Activated CD4-positive, CD25-positive, alpha-beta regulatory T cell treated with anti-CD3 and anti-CD28 coated beads, Interleukin-2, amount 50 U/mL, for 72 hours (primary cell): ENCODE measurements at places on chromosomes 11 and 22.

- DNase-seq = peak; percentile 64
Observed at GRCh38 chr11:69915501-69916250, 96.5 kb upstream of the FGF3 start.

GRCh38 chr11:110645253-110645652 lies 67.0 kb downstream of the ARHGAP20 start:
- no peak for DNase-seq

- DNase-seq = no peak
Observed at GRCh38 chr11:102633385-102634026, 8.4 kb upstream of the MMP20 start.

DNA sequence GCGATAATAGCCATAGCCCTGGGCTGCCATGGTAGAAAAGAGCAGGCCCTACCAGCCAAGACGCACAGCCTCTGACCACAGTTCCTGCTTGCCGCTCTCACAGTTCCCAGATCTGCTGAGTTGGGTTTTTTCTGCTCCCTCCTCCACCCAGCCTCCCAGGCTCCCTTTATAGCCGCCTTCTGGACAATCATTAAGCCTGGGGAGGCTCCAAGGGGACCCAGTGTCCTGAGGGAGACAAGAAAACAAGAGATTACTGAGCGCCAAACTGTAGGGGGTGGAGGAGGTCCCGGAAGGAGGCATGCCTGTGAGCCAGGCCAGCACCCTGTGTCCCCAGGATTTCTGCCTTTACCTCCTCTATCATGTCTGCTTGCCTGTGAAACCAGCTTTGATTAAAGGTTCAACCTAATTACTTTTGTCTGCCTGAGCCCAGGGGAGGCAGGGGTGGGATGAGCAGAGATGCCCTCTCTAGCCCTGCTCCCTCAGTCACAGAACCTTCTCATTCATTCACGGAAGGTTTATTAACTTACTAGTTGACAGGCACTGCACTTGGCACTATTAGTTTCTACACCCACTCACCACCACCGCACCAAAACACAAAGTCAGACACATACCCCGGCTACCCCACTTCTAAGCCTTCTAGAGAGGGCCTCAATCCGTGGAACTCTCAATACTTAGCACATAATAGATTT lies 1.2 kb downstream of the SLC37A4 start:
- no peak for DNase-seq

DNA sequence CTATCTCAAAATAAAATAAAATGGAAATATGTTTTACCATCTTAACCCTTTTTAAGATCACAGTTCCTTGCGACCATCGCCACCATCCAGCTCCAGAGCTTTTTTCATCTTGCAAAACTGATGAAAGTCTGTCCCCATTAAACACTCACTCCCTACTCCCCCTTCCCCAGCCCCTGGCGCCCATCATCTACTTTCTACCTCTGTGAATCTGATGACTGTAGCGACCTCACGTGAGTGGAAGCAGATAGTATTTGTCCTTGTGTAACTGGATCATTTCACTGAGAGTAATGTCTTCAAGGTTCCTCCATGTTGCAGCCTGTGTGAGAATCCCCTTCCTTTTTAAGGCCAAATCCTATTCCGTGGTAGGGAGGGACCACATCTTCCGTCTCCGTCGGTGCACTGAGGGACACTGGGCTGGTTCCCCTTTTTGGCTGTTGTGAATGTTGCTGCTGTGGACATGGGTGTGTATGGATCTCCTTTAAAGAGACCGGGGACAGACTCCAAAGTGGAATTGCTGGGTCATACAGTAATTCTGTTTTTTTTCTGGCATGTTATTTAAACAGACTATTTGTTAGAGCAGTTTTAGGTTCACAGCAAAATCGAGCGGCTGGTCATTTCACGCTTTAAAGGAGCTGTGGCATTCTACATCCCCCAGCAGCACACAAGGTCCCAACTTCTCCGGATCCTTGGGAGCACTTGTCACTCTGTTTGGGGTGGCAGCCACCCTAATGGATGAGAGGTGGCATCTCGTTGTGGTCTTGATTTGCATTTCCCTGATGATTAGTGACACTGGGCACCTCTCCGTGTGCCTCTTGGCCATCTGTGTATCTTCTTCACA lies 120.0 kb downstream of the KCNQ1 start:
- no peak for DNase-seq
